Testis (tissue), 5 donors: ENCODE measurements at places on chromosomes 5 and 9. TPM values are rescaled to one million over a fixed set of nuclear protein-coding genes. Genes with fewer than 3 reads are reported as not detected.

GABRG2 gene
- 0.81 TPM for total RNA-seq

GRCh38 chr9:72911816-72912215, 41.0 kb downstream of the ALDH1A1 start:
- DNase-seq = peak; percentile 90

GRCh38 chr9:107963246-107963645, 473.7 kb upstream of the KLF4 start:
- no peak for DNase-seq

DNA sequence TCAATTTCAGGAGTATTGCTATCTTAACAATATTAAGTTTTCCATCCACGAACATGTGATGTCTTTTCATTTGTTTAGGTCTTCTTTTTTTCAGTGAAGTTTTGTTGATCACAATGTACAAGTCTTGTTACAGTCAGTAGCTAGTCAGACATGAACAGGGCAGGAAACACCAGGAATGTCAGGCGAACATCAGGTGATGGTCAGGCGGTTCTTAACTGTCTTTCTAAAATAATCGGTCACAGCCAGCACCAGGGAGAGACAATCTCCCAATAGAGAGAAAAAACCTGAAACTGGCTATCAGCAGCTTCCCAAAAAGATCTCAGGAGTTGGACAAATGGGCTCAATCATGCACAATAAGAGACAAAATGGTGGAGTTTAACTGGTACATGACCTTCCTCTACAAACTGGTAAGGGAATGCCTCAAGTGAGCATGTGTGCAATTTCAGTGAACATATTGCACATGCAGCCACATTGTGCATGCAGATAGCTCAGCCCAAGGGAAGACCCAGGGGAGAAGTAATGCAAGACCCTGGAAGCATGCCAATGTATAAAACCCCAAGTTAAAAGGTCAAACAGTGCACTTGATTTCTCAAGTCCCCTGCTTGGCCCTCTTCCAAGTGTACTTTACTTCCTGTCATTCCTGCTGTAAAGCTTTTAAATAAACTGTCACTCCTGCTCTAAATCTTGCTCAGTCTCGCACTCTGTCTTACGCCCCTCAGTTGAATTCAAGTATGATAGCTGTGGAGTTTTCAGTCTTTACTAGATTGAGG, 176.1 kb upstream of the RASEF start:
- DNase-seq = no peak

GRCh38 chr9:93267681-93268505, 84.0 kb downstream of the WNK2 start:
- no peak for DNase-seq

GRCh38 chr9:80218328-80218727, 646.6 kb downstream of the TLE4 start:
- no peak for DNase-seq

- DNase-seq = no peak
These were observed 184.1 kb downstream of the MARCHF11 start for GRCh38 chr5:15995341-15996052.

GRCh38 chr9:37151812-37152211, 31.4 kb downstream of the ZCCHC7 start:
- no peak for DNase-seq

- DNase-seq = peak; percentile 19
These were observed 421.5 kb upstream of the DAP start for GRCh38 chr5:11182441-11183080.
